ENCODE measurements at places on chromosomes 6 and 20.
A peak's percentile ranks its signal among the peaks of the same experiment; 100 is the strongest.

DNA sequence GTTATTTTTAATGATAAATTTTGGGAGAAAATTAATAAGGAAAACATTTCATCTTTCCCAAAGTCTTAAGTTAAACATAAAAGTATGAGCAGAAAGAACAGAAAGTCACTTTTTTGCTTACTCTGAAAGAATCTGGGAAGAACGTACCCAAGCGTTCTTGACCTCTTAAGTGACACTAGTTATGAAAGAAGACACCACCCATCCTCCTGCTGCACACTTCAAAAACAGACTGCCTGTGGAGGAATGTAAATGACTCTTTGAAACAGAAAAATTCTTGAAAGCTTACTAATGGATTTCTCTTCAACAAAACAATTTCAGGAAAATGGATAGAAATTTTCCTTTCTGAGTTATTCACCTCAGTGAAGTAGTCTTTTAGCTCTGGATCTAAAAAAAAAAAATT is 227.7 kb downstream of the MEI4 start:
- DNase-seq = no peak

GRCh38 chr6:95266537-95267258 is 310.6 kb upstream of the MANEA start:
- no peak for DNase-seq

DNA sequence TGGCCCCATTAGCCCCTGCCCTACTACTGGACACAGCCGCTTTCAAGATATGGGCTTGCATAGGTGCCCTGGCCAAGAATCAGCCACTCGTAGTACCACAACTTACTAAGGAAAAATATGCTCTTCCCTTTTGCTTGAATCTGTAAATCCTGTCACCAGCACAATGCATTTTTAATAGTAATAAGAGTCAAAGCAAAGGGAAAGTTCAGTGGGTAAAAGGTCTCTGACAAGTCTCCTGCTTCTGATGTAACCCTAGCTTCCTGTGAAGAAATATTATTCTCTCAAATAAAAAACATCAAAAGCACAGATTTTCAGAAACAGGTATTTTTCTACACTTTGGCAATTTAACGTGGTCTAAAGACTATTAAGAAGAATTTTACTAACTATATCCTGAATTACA is 373.8 kb downstream of the GJA1 start:
- DNase-seq = no peak

DNA sequence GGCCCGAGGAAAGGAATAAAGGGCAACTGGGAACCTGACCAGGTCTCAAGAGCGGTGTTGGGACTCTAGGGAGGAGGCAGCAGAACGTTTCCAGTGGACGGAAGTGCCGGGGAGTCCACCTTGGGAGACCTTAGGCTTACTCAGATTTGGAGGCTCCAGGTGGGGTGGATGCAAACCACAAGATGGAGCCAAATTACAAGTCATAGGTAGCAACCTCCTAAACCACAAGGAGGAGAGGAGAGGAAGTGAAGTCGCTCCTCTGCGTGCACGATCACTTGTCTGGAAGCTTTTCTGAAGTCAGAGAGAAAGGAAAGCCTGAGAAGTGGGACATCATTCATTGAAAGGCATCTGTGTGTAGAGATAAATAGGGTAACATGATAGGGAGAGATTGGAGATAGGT is 9.3 kb downstream of the HLA-DOA start:
- DNase-seq = no peak

- no peak for DNase-seq
Observed at GRCh38 chr6:80340280-80340679, 233.8 kb downstream of the BCKDHB start.

GRCh38 chr6:20433929-20434328 is 32.2 kb downstream of the E2F3 start:
- DNase-seq = peak; percentile 53

- DNase-seq = peak; percentile 29
Observed at GRCh38 chr6:149306967-149307366, 10.5 kb upstream of the TAB2 start.

DNA sequence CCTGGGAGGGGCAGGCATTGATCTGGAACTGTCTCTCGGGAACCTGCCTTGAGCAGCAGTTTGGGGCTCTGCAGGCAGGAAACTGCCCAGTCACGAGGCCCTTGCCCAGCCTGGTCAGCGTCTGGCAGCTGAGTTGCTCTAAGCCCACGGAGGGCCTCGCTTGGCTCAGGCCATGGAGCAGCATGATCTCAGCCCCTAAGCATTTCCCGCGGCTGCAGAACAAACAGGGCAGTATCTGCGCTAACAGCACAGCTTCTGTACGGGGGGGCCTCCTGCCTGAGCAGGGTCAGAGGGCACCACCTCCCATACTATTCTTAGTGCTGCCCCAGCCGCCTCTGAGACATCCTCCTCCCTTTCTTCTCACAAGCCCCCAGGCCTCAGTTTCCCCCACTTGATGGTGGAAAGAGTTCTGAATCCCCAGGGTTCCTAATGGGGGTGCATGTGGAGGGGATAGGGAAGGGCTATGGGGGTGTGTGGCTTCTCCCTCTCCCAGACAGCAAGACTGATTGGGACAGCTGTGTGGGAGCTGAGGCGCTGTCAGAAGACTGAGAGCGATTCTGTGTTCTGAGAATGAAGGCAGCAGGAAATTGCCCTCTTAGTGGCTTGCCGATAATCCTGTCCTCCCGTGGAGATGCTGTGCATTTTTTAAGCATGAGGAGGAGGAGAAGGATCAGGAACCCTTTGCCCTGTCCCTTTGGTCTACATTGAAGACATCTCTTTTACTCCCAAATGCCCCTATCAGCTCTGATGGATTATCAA is 46.4 kb downstream of the MOCS1 start:
- peak; percentile 94 for DNase-seq

- no peak for DNase-seq
Observed at GRCh38 chr6:170293341-170294231, 2.7 kb upstream of the DLL1 start.

DNA sequence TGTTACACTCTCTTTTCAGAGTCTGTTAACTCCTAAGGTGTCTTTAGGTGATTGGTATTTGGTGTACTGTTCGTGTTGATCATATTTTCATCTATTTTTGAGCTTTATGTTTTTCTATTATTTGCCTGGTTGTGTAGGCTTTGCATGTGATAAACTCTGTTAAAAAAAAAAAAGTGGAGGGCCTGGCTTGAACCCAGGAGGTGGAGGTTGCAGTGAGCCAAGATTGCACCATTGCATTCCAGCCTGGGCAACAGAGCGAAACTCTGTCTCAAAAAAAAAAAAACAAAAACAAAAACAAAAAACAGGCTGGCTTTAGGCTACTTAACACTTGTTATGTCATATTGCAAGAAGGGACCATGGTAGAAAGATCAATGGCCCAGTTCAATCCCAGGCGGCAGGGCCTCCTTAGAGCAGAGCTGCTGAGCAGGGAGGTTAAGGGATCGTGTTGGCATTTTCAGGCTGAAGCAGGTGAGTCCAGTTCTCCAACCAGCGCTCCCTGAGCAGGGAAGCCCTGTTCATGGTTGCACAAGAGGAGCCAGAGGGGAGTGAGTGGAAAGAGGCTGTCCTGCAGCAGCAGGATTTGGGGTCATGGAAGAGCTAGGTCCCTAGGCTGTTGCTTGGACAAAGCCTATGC is 8.5 kb downstream of the PYGB start:
- peak; percentile 56 for DNase-seq

GRCh38 chr20:50508171-50508755 is 1.9 kb upstream of the PTPN1 start:
- peak; percentile 60 for DNase-seq

- peak; percentile 41 for DNase-seq
Observed at GRCh38 chr6:137883400-137884148, 16.5 kb downstream of the TNFAIP3 start.
